OCI-M1 (cell line): ENCODE measurements at places on chromosomes 4 and X.

GRCh38 chrX:34197946-34198345 lies 65.8 kb upstream of the FAM47A start:
- no peak for DNase-seq

DNA sequence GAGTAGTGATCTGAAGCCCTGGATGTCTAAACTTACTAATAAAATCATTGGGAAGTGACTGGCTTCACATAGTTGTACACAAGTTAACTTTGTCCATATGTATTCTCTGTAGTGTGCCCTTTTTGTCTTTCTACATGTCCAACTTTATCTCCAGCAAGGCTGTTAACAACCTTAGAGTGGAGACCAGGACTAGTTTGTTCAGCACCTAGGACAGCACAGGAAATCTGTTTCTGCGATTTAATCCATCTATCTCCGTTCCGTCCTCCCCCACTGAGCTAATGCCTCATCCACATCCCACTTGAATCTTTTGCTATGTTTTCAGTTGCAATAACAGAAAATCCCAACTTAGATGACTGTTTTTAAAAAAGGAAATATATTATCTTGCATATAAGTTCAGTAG lies 3.4 kb upstream of the ARR3 start:
- peak; percentile 1 for DNase-seq

DNA sequence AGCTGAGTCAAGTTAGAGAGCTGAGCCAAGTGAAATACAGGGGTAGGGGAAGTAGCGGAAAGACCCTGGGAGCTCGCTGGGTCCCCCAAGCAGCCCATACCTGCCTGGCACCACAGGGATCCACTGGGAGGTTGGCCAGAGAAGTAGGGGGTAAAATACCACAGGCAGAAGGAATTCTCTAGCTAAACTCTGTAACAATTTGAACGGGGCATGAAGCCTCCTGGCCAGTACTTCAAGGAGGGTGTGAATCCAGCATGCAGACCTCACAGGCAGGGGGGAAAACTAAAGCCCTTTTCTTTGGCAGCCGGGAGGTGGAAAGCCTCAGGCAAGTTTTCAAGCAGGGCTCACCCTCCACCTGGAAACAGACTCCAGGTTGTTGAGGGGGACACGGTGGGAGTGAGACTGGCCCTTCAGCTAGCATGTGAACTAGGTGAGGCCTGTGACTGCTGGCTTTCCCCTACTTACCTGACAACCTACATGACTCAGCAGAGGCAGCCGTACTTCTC lies 3.7 kb upstream of the UGT2A1 start:
- DNase-seq = no peak

DNA sequence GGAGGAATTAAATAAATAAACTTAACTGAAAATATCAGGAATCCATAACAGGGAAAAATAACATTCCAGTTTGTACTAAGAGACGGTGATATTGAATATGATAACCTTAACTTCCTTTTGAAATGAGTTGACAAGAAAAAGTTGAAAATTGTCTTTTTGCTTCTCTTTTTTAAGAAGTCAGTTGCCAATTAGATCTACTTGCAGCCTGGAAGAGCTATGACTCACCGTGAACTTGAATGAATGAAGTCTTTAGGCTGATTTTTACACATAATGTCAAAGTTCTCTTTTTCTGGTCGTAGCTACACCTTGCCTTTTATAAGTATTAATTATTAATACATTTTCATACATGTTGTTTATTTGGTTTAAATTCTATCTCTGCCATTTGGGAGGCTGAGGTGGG lies 94.4 kb upstream of the HPGD start:
- DNase-seq = no peak

DNA sequence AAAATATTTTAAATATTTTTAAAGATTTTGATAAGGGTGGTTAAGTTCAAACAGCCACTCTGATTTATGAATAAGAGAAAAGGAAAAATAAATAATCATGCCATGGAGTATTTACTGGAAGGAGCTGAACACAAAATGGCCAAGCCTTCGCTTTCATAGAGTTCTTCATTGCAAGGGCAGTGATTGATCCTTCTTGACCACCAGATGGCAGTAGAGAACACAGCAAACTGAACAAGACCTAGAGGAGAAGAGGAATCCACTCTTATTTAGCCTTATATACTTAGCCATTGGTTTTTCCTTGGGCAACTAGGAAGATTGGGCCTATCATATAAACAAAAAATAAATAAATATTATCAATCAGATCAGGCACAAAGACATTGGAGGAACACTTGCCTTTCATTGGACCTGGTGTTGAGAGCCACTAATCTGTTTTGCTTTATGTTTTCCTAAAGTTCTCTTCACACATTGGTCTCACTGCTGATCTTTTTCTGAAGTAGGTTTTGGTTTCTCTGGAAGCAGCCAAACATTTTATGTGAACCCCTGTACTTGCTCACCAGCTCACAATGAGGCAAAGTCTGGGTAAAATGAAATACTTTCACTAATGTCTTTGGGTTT lies 58.1 kb upstream of the PARM1 start:
- DNase-seq = peak; percentile 81

DNA sequence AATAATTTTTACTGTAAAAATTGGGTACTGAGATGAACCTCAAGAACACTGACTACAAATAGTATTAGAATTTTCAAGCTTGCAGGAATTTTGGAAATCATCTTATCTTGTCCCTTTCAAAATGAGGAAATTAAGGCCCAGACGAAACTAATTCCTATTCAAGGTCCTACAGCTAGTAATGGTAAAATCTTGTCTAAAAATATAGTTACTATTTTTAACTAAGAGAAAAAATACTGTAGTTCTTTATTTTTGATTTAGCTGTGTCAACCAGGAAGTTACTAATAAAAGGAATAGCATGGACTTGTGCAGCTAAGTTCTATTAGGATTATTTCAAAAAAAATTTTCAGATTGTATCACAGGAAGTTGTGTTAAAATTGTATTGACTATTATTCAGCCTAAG lies 12.7 kb downstream of the PRIMPOL start:
- DNase-seq = no peak

- peak; percentile 44 for DNase-seq
These were observed 134.8 kb upstream of the NWD2 start for GRCh38 chr4:37109756-37110155.

DNA sequence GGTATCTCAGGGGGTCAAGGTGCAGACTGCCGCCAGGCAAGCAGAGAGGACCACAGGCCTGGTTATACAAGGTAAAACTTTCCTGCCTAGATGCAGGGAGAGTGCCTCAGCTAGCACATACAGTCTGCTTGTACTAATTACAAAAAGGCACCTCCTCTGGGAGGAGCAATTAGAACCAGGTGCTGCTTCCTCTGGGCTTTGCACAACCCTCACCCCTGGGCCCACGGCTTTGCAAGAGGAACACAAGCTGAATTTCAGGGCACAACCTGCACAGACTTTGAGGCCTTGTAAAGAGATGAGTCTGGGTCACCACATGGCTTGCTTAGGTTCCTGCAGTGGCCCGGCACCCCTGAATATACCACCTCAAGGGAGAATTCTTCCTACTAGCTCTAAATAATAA lies 9.2 kb upstream of the CITED1 start:
- DNase-seq = no peak

GRCh38 chrX:103063191-103063845 lies 653 bp downstream of the BEX1 start:
- peak; percentile 59 for DNase-seq

DNA sequence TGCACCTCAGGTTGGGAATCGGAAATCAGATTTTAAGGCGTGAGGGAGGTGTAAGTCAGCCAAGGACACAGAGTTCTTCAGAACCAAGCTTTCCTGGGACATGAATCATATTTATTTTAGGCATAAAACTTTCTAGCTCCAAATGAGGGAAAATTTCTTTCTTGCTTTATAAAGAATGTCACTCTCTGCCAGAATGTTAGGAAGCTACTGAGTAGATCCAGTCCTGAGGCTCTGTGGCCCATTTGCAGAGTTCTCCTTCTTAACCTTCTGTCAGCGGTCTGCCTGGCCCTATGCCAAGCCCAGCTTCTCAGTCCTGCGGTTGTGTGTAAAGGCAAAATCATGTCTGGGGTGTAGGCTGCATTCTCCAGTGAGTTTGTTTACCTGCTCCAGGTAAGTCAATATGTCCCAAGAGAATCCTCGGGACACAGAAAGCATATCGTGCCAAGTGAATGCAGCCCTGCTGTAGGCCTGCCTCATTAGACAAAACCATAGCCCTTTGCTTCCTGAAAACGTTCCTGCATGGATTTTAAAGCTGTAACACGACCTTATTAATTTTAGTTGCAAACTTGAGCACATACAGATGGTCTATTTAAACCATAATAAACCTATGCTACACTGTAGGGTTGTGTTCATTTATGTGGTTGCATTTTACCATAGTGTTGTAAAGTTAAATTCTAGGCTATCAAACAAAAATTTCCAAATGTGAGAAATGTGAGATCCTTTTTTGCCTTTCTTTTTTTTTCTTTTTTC lies 29.2 kb upstream of the CCNI start:
- DNase-seq = peak; percentile 49

DNA sequence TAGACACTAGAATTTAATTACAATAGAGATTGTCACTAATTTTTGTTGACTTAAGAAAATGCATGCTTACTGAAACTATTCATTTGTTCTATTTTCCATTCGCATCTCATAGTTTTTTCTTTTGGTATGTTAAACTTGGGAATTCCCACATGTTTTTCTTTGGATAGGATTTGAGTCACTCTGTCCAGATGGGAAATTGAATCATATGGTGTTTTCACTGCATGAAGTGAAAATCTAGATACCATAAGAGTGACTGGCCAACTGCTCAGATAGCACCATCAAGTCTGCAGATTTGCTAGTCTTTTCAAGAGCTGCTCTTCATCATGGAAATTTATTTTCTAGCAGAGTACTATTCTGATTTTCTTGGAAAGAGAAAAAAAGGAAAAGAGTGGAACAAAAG lies 172.6 kb downstream of the FAM47B start:
- DNase-seq = no peak

DNA sequence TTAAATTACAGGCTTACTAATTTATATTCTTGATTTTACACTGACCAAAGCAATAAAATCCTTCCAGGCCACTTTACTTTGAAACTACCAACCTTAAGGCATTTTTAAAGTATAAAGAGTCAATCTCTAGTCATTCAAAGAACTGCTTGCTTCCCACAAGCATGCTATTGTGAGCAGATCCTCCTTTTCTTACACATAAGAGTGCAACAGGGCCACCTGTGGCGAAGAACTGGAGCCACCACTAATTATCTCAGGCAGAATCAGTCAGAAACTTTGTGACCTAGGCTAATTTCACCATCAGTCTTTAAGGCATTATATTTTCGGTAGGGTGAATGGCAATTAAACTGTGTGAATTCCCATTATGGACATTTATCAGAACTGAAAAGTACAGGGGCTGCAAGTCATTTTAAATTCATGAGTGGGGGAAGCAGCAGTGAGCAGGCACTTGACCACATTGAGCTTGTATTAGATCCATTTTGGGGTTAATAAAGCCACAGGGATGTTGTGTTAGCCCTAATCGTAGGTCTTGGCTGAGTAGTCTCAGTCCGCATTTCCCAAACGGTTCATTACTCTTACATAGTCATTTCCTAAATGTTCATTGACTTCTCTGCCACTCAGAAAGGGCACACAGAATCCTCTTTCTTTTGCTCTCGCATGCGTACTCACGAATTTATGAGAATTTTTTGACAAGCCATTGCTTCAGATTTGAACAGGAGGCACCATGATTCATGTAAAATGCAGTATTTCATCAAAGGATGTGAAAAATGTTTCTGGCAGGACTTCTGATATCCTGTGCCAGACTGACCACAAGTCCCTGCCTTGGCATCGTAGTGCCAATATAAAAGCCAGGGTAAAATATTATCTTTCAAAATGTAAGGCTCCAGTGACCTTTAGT lies 39.8 kb downstream of the NPY2R start:
- DNase-seq = no peak

GRCh38 chr4:12041828-12042227 lies 613.1 kb upstream of the HS3ST1 start:
- DNase-seq = peak; percentile 34

GRCh38 chr4:83582289-83582785 lies 46.4 kb downstream of the GPAT3 start:
- peak; percentile 5 for DNase-seq

DNA sequence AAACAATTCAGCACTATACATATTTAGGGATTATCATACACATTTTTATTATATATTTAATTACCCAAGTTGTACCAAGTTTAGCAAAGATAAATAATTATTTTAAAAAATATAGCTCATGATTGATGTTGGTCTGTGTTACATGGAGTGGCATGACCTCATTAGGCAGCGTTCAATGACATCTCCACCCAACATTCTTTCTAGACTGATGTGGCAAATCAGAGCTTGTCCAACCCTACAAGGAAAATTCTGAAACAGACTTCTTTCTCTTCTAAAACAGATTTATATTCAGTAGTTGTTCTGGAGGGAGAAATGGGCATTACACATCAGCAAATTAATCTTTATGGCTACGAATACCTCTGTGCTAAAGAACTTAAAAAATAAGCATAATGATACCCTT lies 189.7 kb downstream of the PDGFC start:
- no peak for DNase-seq

DNA sequence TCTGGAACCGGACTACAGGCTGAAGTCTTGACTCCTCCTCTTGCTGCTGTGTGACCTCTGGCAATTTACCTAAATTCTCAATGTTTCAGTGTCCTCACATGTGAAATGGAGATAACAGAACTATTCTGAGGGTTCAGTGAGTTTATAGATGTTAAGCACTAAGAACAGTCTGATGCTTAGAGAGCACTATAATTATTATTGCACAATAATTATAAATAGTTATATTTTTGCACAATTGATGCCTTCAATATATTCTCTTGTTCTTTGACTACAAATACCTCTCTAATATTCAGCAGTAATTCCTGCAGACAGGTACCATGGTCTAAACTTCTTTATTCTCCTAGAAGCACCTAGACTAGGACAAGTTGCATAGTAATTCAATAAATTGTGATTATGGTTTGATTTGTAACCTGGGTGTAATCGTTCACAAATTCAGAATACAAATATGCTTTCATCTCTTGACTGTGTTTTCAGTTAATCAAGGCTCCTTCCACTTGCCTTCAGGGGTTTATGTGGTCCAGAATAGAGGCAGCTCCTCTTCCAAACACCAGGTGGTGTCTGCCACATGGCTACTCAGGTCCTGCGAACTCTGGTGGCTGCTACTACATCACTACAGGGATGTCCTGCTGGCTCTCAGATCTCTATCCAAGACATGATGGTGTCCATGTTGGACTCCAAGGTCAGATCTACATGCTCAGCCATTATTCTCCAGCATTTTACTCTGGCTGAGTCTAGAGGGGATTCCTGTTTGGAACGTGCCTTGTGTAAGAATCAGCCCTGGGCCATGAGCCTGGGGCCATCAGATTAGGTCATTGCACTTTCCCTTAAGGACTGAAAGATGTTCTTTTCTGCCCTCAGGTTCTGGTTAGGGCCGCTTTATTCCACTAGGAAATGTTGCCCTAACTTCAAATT lies 103.4 kb downstream of the QRFPR start:
- DNase-seq = peak; percentile 20

GRCh38 chr4:41425650-41426049 lies 112.3 kb upstream of the LIMCH1 start:
- no peak for DNase-seq
